Eye (tissue), 1 donor: ENCODE measurements at places on chromosomes 6 and 20.

DNA sequence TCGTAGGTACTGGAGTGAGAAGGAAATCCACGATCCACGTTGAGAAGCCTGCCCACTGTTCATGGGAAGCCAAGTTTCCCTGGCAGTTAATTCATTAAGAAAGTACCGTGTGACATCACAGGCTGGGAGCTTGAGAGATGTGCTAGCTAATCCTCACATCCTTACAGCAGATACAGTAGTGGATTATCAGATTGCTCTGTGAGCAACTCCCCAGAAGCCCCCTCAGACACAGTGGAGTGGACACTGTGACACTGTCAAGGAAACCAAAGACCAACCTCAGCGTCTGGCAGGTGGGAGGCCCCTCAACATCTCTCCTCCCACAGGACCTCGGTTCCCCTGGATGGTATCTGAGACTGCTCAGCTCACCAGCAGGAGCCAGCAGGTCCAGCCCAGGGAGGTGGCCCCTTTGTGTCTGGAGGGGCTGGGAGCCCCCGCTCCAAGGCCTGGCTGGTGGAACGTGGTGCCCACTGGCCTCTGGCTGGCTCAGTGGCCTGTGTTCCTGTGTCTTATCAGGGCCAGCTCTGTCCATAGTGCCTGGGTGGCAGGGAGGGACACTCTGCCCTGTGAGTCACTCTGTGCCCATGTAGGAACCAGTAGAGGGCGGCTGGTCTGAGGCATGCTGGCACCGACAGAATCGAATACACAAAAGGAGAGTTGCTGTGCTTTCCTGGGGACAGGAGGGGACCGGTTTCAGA, 7.2 kb downstream of the PYGB start:
- DNase-seq, result no peak

DNA sequence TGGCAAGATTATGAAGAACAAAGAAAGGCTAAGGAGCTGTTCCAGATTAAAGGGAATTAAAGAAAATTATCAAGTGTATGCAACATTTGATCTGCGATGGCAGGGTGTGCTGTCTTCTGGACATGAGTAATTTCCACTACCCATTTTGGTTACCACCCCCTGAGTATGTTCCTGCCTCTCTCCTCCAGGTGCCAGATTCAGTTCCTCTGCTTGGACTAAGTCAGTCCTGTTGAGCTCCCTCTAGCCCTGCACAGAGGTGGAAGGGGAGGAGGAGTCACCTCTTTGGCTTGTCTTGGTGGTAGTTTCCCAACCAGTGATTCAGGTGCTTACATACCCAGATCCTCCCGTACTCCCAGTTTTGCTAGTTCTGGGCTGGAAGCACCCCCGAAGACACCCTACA, 22.2 kb upstream of the SNRPB2 start:
- DNase-seq, result no peak

- no peak for DNase-seq
These were observed 3.9 kb upstream of the PHF20 start for GRCh38 chr20:35767683-35768481.

DNA sequence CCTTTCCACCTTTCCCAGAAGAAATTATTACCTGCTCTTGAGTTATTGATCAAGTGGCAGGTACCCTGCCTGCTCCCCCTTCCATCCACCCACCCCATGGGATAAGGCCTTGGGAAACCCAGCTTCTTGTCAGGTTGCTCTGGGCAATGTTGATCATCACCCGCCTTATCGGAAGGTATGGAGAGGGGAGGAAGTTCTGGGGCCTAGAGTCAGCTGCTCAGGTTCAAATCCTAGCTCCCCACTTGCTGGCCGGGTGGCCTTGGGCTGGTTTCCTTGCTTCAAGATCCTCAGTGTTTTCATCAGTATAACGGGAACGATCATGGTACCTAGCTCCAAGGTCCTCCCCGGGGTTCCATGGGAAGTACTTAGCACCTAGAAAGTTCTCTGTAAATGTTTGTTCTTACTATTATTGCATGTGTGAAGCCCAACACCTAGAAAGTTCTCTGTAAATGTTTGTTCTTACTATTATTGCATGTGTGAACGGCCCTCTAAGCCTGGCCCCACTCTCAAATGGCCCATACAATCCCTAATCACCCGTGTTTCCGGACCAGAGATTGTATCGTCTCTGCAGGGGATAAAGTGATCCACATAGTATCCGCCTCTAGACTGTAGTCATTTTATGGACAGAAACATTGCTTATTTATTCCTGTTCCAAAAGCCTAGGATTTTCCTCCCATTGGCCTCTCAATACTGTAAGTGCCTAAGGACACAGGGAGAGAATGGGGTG, 1.1 kb upstream of the PREX1 start:
- DNase-seq, result no peak

- DNase-seq, result no peak
These were observed 159.1 kb upstream of the PREP start for GRCh38 chr6:105562027-105562426.

GRCh38 chr20:61922411-61922810, 143.3 kb downstream of the TAF4 start:
- no peak for DNase-seq

DNA sequence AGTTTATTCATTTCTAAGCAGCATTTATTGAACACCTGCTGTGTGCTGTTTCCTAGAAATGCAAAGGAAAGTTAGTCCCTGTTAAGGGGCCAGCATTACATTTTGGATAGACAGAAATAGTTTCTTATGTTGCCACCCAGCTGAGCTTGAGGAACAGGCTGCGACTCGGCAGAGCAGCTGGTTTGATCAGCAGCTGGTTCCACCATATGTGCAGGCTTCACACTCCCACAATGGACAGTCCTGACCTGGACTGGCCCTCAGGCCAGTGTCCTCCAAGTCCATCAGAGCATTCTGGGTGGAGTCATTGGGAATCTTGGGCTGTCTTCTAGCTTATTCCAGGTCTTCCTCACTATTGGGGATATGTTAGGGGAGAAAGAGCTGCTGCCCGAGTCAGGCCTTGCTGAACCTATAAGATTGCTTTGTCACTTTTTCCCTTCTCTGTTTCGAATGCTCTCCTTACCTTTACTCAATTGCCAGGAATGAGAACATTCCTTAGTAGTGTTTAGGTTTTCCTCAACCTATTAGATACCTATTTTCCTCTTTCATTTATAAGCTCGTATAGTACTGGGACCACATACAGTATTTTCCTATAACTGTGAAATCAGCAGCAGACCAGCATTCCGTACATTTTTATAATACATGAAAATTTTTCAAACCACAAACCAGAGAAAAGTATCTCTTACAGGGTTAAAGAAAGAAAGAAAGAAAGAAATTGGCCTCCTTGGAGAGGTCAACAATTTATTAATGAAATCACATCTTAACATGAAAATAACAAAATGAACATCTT, 203.0 kb downstream of the FARS2 start:
- peak; percentile 20 for DNase-seq
